ENCODE measurements at places on chromosomes 2 and 18.

DNA sequence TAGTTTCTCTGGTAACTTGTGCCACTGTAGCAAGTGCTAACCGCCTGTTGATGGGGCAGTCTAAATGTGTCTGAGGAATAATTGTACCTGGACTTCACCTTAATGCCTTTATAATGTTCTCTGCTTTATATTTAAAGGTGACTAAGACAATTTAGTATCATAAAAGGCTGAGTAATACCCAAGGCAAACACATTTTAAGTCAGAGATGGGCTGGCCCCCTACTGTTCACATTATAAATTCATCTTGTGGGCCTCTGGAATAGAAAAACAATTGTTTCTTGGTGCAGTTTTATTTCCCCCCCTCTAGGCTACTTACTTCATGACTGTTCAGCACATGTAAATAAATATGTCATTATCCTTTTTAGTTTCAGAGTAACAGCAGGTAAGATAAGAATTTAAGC is 559.3 kb upstream of the PIK3C3 start:
- peak; percentile 11 for DNase-seq

DNA sequence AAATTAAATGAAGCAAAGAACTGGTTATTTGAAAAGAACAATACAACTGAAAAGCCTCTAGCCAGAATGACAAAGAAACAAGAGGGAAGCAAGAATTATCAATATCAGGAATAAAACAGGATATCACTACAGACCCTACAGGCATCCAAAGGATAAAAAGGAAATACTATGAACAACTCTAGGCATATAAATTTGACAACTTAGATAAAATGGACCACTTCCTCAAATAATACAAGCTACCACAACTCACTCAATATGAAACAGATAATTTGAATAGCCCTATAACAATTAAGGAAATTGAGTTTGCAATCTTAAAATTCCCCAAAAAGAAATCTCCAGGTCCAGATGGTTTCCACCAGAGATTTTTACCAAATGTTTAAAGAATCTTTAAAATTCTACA is 19.8 kb downstream of the RPRD1A start:
- no peak for DNase-seq

- no peak for DNase-seq
Measured at GRCh38 chr2:130922417-130922816, 85.7 kb downstream of the ARHGEF4 start.

GRCh38 chr2:128801576-128801975 is 482.9 kb upstream of the HS6ST1 start:
- no peak for DNase-seq

- DNase-seq: no peak
Measured at GRCh38 chr18:74841248-74841647, 243.6 kb downstream of the ZNF407 start.

GRCh38 chr2:73851274-73851673 is 22.5 kb downstream of the STAMBP start:
- no peak for DNase-seq

DNA sequence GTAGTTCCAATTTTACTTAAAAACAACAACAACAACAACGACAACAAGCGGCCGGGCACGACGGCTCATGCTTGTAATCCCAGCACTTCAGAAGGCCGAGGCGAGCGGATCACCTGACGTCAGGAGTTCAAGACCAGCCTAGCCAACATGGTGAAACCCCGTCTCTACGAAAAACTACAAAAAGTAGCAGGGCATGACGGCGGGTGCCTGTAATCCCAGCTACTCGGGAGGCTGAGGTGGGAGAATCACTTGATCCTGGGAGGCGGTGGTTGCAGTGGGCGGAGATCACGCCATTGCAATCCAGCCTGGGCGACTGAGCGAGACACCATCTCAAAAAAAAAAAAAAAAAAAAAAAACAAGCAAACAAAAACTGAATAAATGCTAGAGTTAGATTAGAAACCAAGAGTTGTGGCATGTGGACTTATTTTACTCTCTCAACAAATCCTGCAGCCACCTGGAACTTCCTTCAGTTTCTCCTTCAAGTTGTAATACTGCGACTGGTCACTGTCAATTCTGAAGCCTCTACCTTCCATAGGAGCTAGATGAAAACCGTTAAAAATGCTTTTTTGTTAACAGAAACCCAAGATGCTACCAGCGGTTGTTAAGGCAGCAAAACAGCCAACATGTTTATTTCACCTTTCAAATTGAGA is 1.3 kb downstream of the ATP5F1A start:
- no peak for DNase-seq

DNA sequence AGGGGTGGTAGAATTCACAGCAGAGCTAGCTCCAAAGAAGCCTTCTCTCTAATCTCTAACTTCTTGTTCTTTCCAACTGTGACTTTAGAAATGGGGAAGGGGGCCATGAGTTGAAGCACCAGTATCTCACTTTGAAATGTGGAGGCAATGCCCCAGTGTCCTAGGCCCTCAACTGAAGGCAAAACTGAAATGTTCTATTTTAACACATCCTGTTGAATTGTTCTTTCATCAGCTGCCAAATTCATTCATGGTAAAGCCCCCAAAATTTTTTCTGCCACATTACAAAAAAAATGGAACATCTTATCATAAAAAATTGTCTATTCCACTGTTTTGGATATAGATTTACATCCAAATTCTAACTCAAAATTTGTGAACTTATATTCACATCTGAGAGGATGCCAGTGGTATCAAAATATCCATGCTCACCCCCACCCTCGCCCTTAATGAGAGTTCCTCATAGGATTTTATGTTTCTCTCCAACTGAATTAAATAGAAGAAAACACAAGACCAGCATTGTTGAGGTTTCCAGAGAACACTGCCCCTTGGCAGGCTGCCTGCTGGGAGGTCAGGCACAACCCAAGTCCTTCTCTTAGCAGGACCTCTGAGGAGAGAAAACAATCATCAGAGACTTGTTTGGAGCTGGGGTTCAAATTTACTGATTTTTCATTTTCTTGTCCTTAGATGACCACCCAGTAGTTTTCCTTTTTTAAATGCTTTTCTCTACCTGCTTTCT is 147.4 kb upstream of the PGAP1 start:
- DNase-seq: no peak

DNA sequence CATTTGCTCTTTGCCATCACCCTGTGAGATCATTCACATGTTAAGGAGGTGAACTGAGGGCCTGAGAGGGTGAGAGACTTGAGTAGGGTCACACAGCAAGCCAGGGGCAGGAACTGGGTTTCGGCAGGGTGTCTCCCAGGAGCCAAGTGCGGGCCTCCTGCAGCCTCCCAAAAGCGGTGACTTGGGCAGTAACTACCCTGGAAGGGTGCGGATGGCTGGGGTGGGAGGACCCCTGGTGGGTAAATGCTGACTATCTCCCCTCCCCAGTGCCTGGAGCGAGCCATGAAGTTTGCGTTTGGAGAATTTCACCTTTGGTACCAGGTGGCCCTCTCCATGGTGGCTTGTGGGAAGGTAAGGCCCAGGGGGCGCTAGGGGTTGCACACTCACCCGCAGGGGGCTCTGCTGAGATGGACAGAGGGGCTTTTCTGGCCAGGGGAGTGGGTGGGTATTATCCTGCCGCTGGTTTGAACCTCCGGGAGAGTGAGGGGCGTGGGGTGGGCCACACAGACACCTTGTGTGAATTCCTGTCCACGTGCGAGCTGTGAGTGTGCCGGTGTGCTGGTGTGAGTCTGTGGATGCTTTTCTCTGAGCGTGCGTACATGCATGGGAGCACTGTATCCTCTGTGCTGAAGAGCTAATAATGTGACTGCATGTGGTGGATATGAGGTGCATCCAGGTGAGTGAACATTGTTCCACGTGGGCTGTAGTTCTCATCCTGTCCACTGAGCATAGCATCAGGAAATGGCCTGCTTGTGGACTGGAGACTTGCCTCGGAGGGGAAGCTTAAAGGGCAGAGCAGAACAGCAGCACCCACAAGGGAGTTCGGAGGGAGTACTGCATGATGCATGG is 91.0 kb upstream of the MCFD2 start:
- DNase-seq: no peak

- no peak for DNase-seq
Measured at GRCh38 chr18:38651736-38652135, 1086.1 kb upstream of the CELF4 start.

DNA sequence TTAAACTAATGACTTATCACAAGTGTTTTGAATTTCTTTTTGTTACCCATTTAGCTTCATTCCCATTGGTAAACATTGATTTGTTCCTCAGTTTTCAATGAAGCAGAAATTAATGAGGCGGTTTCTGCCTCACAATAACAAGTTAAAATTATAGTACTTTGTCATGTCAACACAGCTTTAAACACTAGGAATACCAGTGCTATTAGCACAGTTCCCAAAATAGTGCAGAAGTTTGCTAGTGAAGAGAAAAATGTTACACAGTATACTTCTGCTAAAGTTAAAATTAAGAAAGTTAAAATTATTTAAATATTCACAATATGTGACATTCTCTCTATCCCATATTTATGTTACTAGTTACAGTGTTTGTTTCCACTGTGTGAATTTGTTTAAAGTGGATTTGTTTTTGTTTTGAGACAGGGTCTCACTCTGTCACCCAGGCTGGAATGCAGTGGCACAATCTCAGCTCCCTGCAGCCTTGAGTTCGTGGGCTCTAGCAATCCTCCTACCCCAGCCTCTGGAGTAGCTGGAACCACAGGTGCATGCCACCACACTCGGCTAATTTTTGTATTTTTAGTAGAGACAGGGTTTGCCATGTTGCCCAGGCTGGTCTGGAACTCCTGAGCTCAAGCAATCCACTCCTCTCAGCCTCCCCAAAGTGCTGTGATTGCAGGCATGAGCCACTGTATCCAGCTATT is 3.8 kb upstream of the CHN1 start:
- no peak for DNase-seq

DNA sequence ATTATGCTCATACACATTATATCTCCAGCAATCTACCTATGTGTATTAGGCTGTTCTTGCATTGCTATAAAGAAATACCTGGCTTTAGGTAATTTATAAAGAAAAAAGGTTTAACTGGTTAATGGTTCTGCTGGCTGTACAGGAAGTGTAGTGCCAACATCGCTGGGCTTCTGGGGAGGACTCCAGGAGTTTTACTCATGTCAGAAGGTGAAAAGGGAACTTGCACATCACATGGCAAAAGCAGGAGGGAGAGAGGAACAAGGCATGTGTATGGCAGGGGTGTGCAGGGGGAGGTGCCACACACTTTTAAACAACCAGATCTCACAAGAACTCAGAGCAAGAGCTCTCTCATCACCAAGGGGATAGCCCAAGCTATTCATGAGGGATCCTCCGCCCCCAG is 715.4 kb upstream of the ZEB2 start:
- no peak for DNase-seq

DNA sequence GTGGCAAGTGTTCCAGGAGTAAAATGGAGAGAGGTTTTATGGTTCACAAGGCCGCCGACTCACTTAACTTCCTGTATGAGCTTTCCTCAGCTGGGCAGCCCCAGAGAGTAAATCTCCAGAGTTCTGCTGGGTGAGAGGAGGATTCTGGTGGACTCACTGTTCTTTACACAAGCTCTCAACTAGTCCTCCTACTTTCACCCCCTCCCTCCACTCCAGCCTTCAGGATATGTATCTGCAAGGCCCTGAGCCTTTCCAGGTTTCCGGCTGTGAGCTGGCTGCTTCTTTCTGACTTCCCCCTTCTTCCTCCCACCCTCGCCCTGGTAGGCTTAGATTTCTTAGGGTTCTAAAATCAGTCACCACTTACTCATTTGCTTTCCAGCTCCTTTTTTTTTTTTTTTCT is 34.0 kb downstream of the EML6 start:
- DNase-seq: peak; percentile 79

- DNase-seq: peak; percentile 78
Measured at GRCh38 chr18:79687806-79688205, 8.2 kb downstream of the CTDP1 start.

DNA sequence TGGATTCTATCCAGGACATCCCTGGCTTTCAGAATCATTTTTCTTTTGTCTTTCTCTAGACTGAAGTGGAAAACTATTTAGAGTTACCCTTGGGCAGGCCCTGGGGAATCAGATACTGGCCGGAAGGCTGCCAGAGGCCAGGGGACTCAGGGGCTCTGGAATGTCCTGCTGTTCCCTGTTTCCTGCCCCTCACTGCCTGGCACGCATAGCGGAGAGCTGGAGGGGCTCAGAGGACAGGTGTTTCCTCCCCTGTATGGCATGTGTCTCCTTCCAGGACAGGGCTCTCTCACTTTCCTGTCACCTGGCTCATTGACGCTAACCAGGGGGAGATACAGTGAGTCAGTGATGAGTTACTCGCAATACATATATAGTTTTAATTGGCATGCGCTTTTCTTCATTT is 38.8 kb downstream of the DYSF start:
- no peak for DNase-seq

GRCh38 chr18:25077038-25077943 is 274.7 kb downstream of the ZNF521 start:
- peak; percentile 31 for DNase-seq

- DNase-seq: no peak
Measured at GRCh38 chr2:70817284-70817954, 3.0 kb downstream of the CLEC4F start.

DNA sequence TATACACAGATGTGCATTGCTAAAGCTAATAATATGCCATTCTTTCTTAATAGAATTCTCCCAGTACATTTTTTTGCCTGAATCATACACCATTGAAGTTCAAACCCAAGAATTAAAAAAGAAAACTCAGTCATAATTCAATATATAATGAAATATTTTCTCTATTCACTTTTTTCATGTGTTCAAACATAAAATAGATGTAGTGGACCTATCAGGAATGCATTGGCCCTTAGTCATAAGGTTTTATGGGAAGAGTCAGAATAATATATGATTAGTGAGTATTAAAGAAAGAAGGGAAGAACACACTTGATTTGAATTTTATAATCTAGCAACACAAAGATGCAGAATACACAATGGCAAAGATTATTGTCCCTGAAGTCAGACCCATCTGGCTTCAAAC is 297.0 kb upstream of the COL3A1 start:
- DNase-seq: peak; percentile 63

DNA sequence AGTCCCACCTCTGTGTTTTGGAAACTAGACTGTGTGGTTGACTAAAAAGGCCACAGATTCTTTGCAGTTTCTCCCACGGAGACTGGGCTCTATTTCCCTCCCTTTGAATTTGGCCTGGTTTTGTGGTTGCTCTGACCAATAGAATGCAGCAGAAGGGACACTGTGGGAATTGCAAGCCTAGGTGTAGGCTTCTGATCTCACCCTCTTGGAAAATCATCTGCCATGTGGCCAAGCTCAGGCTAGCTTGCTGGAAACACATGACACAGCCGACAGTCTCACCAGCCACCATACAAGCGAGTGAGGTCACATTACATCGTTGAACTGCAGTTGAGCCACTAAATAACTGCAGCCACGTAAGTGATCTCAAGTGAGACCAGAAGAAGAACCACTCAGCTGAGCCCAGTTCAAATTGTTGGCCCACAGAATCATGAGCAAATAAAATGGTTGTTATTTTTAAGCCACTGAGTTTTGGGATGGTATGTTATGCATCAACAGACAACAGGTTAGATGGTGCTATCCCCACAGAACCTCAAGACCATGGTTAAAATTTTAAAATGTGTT is 319.1 kb upstream of the MEX3C start:
- no peak for DNase-seq

- DNase-seq: no peak
Measured at GRCh38 chr2:73083886-73084800, 12.6 kb upstream of the SFXN5 start.

GRCh38 chr2:133360882-133361281 is 207.4 kb downstream of the NCKAP5 start:
- DNase-seq: no peak

Measured in amniotic epithelial cell (primary cell).